GM19239 (cell line): ENCODE measurements at places on chromosomes 7 and 10.
A peak's percentile ranks its signal among the peaks of the same experiment; 100 is the strongest.

DNA sequence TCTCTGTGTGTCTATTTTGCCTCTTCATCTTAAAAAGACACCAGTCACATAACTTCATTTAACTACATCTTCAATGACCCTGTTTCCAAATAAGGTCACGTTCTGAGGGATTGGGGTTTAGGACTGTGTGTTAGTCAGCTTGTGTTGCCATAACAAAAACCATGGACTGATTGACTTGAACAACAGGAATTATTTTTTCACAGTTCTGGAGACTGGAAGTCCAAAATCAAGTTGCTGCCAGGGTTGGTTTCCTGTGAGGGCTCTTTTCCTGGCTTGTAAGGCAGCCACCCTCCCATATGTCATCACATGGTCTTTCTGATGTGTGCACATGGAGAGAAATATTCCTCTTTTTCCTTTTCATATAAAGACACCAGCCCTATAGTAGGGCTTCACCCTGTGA, 55.3 kb downstream of the REEP3 start:
- DNase-seq = no peak

- DNase-seq = no peak
Measured at GRCh38 chr10:26665080-26666048, 32.1 kb upstream of the PDSS1 start.

- no peak for DNase-seq
Measured at GRCh38 chr10:79328737-79329504, 18.3 kb upstream of the PPIF start.

DNA sequence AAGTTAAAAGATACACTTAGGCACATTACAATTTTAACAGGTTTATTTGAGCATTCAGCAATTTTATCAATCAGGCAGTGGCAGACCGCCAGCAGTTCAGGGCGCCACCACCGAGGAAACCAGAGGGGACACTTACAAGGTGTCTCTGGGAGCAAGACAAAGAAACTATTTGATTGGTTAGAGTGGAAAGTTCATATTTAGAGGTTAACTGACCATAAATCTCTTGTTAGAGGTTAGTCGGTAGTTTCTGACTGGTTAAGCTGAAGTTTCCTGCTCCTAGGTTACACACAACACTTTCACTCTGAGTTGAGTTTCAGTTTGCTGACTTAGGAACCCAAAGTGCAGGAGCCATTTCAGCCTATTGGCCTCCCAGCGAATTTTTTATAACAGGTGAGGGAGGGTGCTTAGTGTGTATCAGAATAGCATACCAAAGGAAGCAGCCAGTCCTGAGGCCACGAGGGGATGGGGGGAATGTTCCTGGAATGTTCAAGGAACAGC, 10.8 kb upstream of the PVRIG start:
- peak; percentile 52 for DNase-seq
